ENCODE measurements at places on chromosomes 1 and 21.
A peak's percentile ranks its signal among the peaks of the same experiment; 100 is the strongest.

GRCh38 chr1:152539901-152540300 lies 25.6 kb downstream of the CRCT1 start:
- DNase-seq, result no peak

DNA sequence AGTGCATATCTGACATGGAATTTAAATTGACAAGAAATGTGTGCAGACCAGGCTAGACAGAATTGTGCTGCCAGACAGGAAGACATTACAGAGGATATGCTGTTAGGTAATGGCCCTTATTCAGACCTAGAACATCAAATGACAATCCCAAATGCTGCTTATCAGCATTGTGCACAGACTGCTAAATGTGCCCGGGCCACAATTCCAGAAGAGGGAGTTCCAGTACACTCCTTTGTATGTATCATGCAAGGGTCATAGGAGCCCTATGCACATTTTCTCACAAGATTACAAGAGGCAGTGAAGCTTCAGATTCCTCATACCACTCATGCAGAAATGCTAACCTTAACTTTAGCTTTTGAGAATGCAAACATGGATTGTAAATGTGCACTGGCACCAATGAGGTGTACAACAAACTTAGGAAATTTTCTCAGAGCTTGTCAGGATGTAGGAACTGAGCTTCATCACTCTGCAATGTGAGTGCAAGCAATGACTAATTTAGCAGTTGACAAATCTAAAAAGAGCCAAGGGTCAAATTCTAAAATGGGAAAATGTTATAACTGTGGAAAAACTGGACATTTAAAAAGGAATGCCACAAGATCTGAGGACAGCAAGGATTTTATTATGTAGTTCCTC lies 273.5 kb downstream of the COL11A1 start:
- no peak for DNase-seq

DNA sequence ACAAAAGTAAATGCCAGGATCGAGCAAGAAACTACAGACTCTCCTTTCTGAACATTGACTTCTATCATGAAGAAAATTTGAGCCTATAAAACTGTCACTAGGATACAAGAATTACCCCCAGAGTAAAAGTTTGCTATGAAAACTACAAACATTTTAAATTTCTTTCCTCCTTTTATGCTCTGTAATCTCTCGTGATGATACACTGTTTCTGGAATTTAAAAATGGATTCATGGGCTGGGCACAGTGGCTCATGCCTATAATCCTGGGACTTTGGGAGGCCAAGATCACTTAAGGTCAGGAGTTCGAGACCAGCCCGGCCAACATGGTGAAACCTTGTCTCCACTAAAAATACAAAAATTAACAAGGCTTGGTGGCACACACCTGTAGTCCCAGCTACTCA lies 181.3 kb downstream of the ZNF281 start:
- DNase-seq, result no peak

DNA sequence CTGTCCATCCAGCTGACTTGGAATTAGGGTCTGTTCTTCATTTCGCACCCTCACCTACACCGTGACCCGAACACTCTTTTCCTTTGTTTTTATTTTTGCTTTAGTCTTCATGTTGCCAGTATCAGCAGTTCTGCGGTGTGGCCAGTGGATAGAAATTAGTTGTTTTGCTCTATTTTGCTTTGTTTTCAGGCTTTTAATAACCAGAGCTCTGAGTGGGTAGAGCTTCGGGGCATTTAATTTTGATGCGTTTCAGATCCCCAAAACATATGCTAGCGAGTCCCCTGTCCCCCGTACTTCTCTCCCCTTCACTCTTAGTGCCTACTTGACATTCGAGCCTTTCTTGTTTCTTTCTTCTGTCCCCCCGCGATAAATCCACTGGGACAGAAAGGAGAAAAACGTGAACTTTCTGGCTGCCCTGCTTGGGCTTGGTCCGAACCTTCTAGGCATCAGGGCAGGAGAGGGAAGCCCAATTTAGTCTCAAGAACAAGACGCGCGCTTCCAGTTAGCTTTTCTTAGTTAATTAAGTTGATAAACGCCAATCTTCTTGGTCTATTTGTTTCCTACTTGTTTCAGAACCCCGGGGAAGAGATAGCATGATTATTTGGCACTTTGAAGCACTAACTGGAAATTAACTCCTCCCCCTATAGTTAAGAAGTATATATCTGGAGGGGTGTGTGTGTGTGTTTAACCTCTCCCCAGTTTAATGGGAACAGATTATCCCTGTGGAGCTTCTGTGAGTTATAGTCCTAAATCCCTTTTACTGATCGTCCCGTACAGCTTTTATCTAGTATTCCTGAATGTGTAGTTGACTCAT lies 839 bp downstream of the SWT1 start:
- no peak for DNase-seq

DNA sequence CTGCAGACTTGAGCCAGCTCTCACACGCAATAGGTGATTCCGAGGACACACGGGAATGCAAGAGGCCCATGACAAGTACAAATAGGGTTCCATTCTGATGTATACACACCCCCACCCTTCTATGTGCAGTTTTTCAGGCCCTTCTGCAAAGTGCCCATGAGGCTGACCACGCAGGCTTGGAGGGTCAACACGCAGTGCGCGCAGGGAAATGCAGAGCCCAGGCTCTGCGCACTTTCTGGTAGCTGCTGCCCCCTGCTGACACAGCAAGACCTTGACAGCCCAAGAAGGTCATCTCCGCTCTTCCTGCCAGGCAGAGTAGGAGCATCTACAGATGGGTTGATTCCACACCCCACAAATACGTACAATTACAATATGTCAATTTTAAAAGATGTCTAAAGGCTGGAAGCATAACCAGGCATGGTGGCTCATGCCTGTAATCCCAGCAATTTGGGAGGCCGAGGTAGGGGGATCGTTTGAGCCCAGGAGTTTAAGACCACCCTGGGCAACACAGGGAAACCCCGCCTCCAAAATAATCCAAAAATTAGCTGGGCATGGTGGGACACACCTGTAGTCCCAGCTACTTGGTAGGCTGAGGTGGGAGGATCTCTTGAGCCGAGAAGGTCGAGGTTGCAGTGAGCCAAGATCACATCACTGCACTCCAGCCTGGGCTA lies 18.5 kb downstream of the SH3BP5L start:
- DNase-seq, result no peak

DNA sequence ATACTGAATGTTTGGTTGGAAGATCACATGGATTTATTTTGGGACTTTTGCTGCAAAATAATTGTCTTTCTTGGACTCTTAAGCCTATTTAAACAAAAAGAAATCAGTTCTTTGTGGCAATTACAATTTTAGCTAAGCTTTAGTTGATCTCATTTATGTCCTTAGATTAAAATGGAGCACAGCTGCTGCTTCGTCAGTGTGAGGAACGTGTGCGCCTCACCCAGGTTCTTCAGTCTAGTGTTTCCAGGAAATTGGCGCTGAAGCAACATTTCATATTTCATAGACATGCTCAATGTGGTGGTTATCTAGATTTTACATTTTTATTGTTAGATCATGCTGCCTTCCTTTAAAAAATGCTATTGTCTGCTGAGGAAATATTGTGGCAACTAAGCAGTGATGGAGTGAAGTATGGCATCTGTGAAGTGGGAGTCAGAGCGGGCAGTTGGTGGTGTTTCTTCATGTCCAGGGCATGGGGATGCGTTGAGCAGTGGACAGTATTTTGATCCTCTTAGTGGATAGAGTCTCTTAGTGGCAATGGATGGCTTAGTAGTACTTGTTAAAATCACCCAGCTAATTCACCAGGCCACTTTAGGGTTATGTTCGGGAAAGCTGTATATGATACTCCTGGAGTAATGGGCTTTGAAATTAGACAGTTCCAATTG lies 5.6 kb downstream of the DDI2 start:
- DNase-seq, result no peak

- no peak for DNase-seq
Measured at GRCh38 chr21:16409352-16409751, 679.6 kb downstream of the USP25 start.

GRCh38 chr1:147902253-147902845 lies at the start of gene GJA8:
Gene GJA8 (plus strand): TSS chr1:147902795. CDS start chr1:147907956, 5,161 bp downstream.
- peak; percentile 15 for DNase-seq

GRCh38 chr1:167837326-167837725 lies 76.6 kb downstream of the ADCY10 start:
- no peak for DNase-seq

DNA sequence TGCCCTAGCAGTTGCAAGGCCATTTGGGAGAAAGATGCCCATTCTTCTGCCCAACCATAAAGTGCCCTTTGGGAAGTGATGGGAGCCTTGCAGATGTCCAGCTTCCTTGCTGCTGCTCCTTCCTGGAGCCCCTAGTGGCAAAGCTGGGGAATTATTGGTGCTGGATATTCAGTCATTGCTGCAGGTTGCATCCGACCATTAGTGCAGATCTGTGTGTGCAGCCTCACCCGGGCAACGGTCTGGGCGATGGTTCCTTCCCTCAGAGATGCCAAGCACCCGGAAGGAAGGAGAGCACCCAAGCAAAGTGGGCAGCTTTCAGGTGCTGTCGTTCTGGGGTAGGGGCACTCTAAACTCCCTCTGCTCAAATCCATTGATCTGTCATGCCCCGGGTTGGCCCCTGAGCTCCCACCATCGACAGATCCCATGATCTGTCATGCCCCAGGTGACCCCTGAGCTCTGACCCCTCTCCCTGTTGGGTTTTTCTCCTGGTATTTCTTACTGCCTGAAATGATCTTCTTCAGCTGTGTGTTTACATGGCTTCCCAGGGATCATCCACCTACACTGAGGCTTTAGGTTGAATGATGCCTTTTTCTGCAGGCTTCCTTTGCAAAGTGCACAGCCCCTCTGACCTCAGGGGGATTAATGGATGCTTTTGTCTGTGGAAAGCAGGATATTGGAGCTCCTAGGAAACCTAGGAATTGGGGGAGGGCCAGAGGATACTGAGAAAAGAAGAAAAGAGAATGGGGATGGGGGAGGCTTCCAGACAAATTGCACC lies 467.5 kb downstream of the PTPRU start:
- no peak for DNase-seq

Measured in GM04504 (cell line).